ENCODE measurements at places on chromosomes 2 and 18. TPM values are rescaled to one million over a fixed set of nuclear protein-coding genes. Genes with fewer than 3 reads are reported as not detected.

The SOX11 gene
- not detected for total RNA-seq

DNA sequence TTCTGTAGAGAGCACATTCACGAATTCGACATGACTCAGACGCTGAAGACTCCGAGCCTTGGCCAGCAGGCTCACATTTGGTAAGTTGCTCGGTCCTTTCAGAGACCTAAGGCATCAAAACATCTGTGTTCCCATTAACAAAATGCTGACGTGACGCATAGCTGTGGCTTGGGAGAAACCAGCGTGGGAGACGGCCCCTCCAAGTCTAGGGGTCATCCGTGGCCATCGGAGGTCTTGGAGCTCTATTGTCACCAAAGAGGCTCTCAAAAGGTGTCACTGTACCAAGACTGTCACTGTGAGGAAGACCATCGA lies 14.9 kb downstream of the FBLN7 start:
- no peak overlapping the region for H3K4me3 ChIP-seq
- no peak for DNase-seq
- H3K36me3 ChIP-seq = no peaks in the 10 kb centered on the region
- H3K27me3 ChIP-seq = no peaks in the 10 kb centered on the region
- no peaks in the 10 kb centered on the region for H3K4me1 ChIP-seq

DNA sequence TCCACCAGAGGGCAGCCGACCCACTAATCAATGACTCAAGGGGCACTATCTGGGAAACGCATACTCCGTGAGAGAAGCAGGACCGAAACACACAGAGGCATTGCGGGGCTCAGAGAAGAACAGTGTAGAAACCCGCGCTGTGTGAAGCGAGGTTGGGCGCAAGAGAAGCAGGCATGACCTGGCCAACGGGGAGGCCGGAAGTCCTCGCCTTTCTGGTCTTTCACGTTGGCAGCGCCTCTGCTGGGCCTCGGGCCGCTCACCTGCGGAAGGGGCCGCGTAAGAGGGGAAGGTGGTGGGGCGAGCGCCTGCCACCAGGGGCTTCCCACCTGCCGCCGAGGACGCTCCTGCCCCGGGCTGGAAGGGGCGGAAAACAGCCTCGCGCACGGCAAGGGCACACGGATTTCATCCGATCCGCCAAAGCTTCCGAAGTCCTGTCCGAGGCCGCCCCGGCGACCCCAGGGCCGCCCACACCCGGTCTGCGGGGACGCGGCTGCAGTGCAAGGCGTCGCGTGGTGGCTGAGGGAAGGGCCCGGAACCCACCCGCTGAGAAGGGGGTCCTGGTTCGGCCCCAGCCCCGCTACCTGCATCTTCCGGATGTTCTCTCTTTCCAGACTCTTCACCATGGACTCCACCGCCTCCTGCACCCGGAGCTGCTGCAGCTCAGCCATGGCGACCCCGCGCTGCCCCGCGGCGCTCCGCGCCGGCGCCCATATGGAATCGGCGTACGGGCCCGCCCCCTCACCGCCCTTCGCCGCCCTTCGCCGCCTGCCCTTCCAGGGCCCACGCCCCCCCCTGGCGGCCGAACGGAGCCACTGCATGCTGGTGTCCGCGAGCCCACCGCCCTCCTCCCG lies at the start of gene FAM136A:
Gene FAM136A, minus strand, starts transcription at position 724 of the 851 bp plus-strand sequence. Its CDS starts 56 bp downstream, at position 668.
- H3K27me3 ChIP-seq = no peaks in the 10 kb centered on the region
- H3K36me3 ChIP-seq = peaks cover 30% of the 10 kb centered on the region
- H3K27ac ChIP-seq = no peak within 1 kb of the TSS
- peak within 1 kb of the TSS; percentile 95 for H3K4me3 ChIP-seq
- DNase-seq = peak; percentile 82

- H3K27ac ChIP-seq = peak overlapping the region; percentile 80
- no peaks in the 10 kb centered on the region for H3K36me3 ChIP-seq
- peak overlapping the region; percentile 85 for H3K4me3 ChIP-seq
- no peaks in the 10 kb centered on the region for H3K4me1 ChIP-seq
- no peaks in the 10 kb centered on the region for H3K27me3 ChIP-seq
These were observed 608 bp downstream of the PHOSPHO2 start for GRCh38 chr2:169694894-169695260.

The CASP10 gene
- total RNA-seq = 12.8 TPM

GRCh38 chr2:34534341-34534740 lies 935.2 kb upstream of the FAM98A start:
- H3K4me3 ChIP-seq = no peak overlapping the region
- no peaks in the 10 kb centered on the region for H3K4me1 ChIP-seq
- no peaks in the 10 kb centered on the region for H3K36me3 ChIP-seq
- DNase-seq = no peak
- no peaks in the 10 kb centered on the region for H3K27me3 ChIP-seq

The KDM3A gene
- total RNA-seq = 16.7 TPM

- no peak for DNase-seq
- H3K4me3 ChIP-seq = no peak overlapping the region
- no peaks in the 10 kb centered on the region for H3K36me3 ChIP-seq
- no peaks in the 10 kb centered on the region for H3K27me3 ChIP-seq
- H3K4me1 ChIP-seq = no peaks in the 10 kb centered on the region
These were observed 1191.9 kb upstream of the SLC39A10 start for GRCh38 chr2:194464964-194465638.

DNA sequence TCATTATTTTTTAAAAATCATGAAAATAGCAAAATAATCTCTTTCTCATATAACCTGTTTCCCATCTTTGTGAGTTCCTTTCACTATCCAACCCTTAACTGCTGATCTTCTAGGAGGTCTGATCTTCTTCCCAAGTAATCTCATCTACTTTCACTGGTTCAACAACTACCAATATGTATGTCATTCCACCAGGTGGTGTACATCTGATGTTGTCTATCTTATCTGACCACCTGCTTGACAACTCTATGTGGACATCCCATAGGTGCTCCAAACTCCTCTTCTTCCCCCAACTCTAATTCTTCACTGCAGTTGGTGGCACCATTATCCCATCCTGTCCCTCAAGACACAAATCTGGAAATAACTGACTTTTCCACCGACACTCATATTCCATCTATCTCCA lies 62.5 kb downstream of the FAM228A start:
- no peak overlapping the region for H3K4me3 ChIP-seq
- peaks cover 6% of the 10 kb centered on the region for H3K36me3 ChIP-seq
- H3K4me1 ChIP-seq = no peaks in the 10 kb centered on the region
- DNase-seq = no peak

GRCh38 chr2:239351687-239352086 lies 49.1 kb downstream of the HDAC4 start:
- no peaks in the 10 kb centered on the region for H3K4me1 ChIP-seq
- no peak for DNase-seq
- no peaks in the 10 kb centered on the region for H3K27me3 ChIP-seq

The APOB gene
- total RNA-seq = 0.16 TPM

GRCh38 chr2:23824777-23825212 lies 102.1 kb downstream of the ATAD2B start:
- no peak overlapping the region for H3K27ac ChIP-seq
- no peaks in the 10 kb centered on the region for H3K4me1 ChIP-seq
- no peak for DNase-seq

GRCh38 chr2:69997015-69997830 lies 35.8 kb upstream of the ASPRV1 start:
- no peak overlapping the region for H3K27ac ChIP-seq
- H3K27me3 ChIP-seq = no peaks in the 10 kb centered on the region
- no peak overlapping the region for H3K4me3 ChIP-seq

GRCh38 chr18:12929477-12930083 lies 18.2 kb upstream of the SEH1L start:
- no peaks in the 10 kb centered on the region for H3K27me3 ChIP-seq
- no peak overlapping the region for H3K27ac ChIP-seq
- no peaks in the 10 kb centered on the region for H3K4me1 ChIP-seq
- no peak overlapping the region for H3K4me3 ChIP-seq

DNA sequence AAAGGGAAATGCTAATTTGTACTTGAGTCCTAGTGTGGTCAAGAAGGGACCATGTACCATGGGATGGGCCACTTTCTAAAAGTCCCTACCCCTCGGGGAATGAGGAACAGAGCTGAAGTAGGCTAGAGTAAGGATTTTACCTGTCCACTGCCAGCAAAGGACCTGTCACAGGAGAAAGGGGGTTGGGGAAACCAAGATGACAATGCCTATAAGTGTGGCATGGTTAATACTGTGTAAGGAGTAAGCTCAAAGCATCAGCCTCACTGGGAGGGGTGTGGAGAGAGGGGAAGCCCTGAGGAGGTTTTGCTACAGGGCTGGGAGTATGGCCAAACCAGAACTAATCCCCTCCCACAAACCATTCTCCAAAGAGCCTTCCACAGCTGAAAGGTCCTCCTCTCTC lies 15.8 kb downstream of the GKN2 start:
- H3K27me3 ChIP-seq = no peaks in the 10 kb centered on the region
- no peak for DNase-seq
- no peaks in the 10 kb centered on the region for H3K36me3 ChIP-seq
- H3K27ac ChIP-seq = no peak overlapping the region
- H3K4me3 ChIP-seq = no peak overlapping the region

GRCh38 chr2:287911-288757 lies at the start of gene ALKAL2:
TSS of gene ALKAL2 (minus strand) at chr2:288091. CDS start at chr2:287835, 256 bp downstream.
- H3K27ac ChIP-seq = peak within 1 kb of the TSS; percentile 70
- peaks cover 19% of the 10 kb centered on the region for H3K36me3 ChIP-seq
- peak; percentile 52 for DNase-seq
- peak within 1 kb of the TSS; percentile 20 for H3K4me3 ChIP-seq
- peaks cover 39% of the 10 kb centered on the region for H3K4me1 ChIP-seq
- peaks cover 5% of the 10 kb centered on the region for H3K27me3 ChIP-seq

DNA sequence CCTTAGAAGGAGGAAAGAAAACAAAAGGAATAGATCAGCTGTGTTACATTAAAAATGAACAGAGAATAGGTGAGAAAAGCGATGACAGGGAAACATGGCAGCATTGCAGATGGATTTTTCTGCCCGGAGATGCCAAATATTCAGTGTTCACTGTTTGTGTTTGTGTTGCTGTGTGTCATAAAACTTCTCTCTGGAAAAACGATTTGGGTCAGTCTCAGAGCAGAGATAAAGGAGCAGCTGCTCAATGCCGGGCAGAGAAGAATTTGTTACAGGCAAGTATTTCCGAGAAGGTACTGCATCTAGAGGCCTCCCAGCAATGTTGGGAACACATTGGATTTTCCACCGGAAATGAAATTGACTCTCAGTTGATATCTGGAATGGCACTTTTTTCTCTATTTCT lies 156.4 kb upstream of the KLHL14 start:
- no peak overlapping the region for H3K27ac ChIP-seq
- H3K36me3 ChIP-seq = no peaks in the 10 kb centered on the region
- no peaks in the 10 kb centered on the region for H3K4me1 ChIP-seq

GRCh38 chr2:68357605-68358337 lies 7.3 kb upstream of the PLEK start:
- H3K27ac ChIP-seq = no peak overlapping the region
- H3K4me1 ChIP-seq = peaks cover 4% of the 10 kb centered on the region
- H3K27me3 ChIP-seq = no peaks in the 10 kb centered on the region
- H3K4me3 ChIP-seq = no peak overlapping the region
- DNase-seq = peak; percentile 55
- H3K36me3 ChIP-seq = no peaks in the 10 kb centered on the region

The ME2 gene
- 34.8 TPM for total RNA-seq

DNA sequence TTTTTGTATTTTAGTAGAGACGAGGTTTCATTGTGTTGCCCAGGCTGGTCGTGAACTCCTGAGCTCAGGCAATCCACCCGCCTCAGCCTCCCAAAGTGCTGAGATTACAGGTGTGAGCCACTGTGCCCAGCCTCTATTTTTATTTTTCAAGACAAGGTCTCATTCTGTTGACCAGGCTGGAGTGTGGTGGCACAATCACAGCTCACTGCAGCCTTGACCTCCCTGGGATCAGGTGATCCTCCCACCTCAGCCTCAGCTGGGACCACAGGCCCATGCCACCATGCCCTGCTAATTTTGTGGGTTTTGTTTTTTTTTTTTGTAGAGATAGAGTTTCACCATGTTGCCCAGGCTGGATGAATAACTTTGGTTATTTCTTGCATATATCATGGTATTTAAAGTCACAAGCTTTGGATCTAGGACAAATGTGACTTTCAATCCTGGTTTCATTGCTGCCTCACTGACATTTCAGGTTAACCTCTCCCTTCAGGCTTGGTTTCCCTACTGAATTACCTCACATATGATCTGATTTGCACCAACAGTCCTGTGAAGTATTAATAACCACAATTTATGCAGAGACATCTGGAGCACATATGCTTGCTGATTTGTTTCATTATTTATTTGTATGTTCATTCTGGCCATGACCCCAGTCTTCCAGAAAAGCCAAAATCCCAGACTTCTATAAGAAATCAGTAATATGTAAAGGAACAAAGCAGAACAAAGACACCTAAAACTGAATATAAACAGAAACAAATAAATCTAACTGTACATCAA lies 17.5 kb upstream of the RAB31 start:
- no peak for DNase-seq
- H3K36me3 ChIP-seq = no peaks in the 10 kb centered on the region
- H3K4me1 ChIP-seq = no peaks in the 10 kb centered on the region
- H3K4me3 ChIP-seq = no peak overlapping the region
- H3K27me3 ChIP-seq = no peaks in the 10 kb centered on the region
- H3K27ac ChIP-seq = no peak overlapping the region

GRCh38 chr2:109527846-109528705 lies 85.7 kb downstream of the SEPTIN10 start:
- H3K27ac ChIP-seq = no peak overlapping the region
- no peaks in the 10 kb centered on the region for H3K4me1 ChIP-seq
- H3K27me3 ChIP-seq = no peaks in the 10 kb centered on the region
- no peak overlapping the region for H3K4me3 ChIP-seq
- no peak for DNase-seq

GRCh38 chr2:54726431-54726830 lies 3.0 kb downstream of the EML6 start:
- H3K4me1 ChIP-seq = peaks cover 6% of the 10 kb centered on the region
- H3K36me3 ChIP-seq = no peaks in the 10 kb centered on the region

DNA sequence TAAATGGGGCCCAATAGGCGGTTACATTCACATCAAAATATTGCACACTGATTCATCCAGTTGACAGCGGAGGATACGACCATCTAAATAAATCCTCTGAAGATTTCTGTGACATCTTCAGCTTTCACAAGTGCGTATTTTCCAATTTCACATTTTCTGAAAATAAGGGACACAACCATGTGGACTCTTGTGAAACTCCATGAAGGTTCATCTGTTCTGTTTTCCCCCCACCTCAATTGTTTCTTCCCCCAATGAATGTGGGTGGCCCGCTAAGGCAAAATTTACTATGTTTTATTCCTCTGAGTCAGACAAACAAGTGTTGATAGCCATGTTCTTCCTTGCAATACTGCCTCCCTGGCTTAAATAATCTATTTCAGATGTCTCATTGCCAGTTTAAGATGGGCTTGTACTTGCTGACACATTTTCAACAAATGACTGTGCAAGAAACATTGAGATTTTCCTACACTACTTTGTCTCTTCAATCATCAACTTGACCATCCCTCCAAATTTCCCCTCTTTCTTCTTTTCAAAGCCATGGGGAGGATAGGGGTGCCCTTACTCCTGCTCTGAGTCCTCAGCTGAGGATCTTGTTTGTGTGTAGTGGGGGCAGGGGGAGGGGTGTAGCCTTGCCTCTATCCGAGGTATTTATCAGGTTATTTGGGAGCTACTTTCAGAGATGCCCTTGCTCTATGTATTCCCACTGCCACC lies 78.2 kb downstream of the BCL11A start:
- no peaks in the 10 kb centered on the region for H3K36me3 ChIP-seq
- no peaks in the 10 kb centered on the region for H3K4me1 ChIP-seq
- no peak overlapping the region for H3K27ac ChIP-seq

GRCh38 chr18:10234912-10235660 lies 219.3 kb upstream of the APCDD1 start:
- no peaks in the 10 kb centered on the region for H3K36me3 ChIP-seq
- no peak overlapping the region for H3K27ac ChIP-seq
- DNase-seq = no peak
- H3K27me3 ChIP-seq = no peaks in the 10 kb centered on the region
- no peak overlapping the region for H3K4me3 ChIP-seq

GRCh38 chr2:235847576-235847975 lies 320.6 kb downstream of the GBX2 start:
- no peaks in the 10 kb centered on the region for H3K27me3 ChIP-seq
- DNase-seq = no peak
- H3K27ac ChIP-seq = no peak overlapping the region
- no peaks in the 10 kb centered on the region for H3K36me3 ChIP-seq
- no peaks in the 10 kb centered on the region for H3K4me1 ChIP-seq

Measured in adrenal gland (tissue), 19 donors.